ENCODE measurements at places on chromosomes 11 and 22.

GRCh38 chr11:70423523-70424505 is 25.5 kb downstream of the CTTN start:
- peak; percentile 43 for DNase-seq

DNA sequence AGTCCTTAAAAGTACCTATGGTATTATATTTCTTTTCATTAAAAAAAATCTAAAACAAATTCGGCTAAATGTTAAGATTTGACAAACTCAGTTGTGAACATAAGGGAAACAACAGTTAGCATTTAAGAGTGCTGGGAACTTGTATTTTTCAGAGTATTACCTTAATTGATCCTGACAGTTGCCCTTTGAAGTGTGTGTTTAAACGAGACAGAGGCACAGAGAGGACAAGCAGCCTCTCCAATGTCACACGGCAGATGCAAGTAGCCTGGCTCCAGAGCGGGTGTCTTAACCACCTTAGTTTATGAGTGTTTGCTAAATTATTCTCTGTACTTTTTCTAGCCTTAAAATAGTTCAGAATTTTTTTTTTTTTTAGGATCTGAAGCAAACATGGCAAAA is 80.9 kb downstream of the TIMP3 start:
- no peak for DNase-seq

DNA sequence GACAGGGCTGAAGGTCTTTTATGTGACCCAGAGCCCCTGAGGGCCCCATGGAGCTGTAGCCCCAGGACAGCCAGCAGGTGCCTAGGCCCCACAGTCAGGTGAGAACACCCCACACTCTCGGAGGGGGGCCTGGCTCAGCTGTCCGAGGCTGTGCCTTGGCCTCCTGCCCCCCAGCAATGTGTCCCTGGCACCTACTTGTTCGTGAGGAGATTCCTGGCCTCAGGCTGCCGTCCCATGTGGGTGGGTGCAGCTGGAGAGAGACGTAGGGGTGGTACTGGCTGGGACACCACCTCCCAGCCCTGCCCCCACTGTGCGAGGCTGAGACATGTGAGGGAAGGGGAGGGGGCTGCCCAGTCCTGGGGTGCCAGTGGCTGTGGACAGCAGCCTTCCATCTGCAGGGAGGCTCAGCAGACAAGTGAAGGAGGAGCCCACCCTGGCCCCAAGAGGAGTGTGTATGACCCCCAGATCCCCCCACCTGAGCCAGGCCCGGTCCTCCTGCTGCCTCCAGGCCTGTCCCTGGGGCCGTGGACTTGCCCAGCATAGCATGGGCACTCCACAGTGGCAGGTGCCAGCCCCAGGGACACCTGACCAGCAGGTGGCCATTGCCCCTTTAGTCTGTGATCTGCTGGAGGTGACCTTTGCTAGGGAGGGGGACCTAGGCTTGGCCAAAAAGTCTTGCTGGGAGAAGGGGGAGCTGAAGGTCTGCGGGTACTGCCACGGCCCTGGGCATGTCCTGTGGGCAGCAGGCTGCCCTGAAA is 17.0 kb downstream of the IL17REL start:
- DNase-seq = no peak

DNA sequence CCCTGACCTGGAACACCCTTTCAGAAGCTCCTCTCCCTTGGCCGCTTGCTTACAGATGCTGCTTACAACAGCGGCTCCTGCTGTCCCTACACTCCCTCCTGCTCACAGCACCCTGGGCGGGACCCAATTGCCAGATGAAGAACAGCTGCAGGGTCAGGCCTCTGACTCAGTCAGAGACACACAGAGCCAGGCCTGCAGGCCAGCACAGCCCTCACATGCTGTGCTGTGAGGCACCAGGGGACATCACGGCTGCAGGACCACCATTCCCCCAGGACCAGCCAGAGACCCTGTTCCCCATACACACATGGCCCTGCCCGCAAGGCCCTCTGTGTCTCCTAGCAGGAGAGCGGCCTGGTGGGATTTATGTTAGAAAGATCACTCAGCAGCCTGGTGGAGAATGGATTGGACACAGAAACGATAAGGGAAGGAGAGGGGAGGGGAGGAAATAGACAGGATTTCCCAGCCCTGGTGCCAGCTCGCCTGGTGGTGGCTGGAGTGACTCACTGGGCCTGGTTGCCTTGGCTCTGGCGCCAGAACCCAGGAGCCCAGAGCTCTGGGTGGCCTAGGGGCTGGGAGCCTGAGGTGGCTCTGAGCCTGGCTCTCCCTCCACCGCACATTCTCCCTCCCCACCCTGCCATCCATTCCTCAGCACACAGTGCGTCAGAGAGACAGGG is 6.7 kb downstream of the CAPN5 start:
- DNase-seq = no peak

- DNase-seq = no peak
Observed at GRCh38 chr11:61922539-61922938, 5.2 kb upstream of the RAB3IL1 start.

- no peak for DNase-seq
Observed at GRCh38 chr11:57094181-57094935, 87.4 kb upstream of the LRRC55 start.

DNA sequence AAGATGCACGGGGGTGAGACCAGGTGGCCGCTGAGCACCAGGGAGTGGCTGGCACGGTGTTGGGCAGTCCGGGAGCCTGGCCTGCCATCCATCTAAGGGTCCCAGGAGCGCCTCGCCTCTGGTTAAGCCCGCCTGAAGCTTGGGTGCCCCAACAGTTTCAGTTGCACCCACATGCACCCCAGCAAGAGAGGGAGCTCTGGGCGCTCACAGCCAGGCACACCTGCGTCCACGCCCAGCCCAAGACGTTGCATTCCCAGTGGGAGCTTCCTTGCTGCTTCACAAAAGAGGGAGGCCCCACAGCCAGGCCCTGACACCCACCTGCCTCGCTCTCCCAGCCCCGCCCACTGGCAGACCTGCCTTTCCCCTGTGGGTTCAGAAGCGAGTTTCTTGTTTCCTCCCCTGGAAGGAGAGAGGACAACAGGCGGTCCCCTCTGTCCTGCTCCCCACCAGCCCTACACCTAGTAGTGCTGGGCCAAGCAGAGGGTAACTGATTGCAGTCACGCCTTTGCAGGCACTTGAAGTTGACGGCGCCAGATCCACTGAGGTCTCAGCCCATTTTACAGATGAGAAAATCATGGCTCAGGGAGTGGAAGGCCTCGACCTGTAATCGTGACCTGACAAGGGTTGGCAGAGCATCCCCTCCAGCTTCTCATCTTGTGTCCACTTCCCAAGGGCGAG is 35.4 kb downstream of the OSBPL5 start:
- DNase-seq = no peak

GRCh38 chr11:72328366-72329224 is 84.6 kb upstream of the PHOX2A start:
- DNase-seq = no peak

DNA sequence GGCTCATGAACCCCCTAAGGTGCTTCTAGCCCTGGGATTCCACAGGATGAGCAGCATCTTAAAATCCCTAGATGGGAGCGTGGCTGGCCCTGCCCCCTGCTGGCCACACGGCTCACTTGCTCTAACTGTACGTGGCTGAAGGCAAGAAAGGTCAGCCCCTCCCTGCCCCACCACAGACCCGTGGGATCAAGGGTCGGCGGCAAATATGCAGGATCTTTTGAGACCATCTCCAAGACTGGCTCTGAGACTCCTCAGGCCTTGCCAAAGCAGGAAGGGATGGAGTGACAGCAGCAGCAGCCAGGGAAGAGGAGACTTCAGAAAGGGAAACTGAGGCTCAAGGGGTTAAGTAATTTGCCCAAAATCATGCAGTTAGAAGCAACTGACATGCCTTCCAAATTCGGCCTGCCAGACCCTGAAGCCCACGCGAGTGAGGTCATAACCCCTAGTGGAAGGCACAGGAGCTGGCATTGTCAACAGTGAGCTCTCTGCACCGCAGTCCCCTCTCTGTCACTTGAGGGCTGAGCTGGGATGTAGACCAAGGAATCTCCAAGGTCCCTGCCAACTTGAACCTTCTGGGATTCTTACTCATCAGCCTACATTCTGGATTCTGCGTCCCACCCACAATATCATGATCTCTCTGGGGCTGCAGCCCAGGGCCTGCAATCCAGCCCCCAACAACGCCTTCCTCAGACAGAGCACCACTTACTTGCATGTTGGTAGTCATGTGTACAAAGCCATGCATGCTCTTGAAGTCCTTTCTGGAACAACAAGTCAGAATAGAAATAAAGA is 31.4 kb downstream of the CREB3L1 start:
- DNase-seq = peak; percentile 38

DNA sequence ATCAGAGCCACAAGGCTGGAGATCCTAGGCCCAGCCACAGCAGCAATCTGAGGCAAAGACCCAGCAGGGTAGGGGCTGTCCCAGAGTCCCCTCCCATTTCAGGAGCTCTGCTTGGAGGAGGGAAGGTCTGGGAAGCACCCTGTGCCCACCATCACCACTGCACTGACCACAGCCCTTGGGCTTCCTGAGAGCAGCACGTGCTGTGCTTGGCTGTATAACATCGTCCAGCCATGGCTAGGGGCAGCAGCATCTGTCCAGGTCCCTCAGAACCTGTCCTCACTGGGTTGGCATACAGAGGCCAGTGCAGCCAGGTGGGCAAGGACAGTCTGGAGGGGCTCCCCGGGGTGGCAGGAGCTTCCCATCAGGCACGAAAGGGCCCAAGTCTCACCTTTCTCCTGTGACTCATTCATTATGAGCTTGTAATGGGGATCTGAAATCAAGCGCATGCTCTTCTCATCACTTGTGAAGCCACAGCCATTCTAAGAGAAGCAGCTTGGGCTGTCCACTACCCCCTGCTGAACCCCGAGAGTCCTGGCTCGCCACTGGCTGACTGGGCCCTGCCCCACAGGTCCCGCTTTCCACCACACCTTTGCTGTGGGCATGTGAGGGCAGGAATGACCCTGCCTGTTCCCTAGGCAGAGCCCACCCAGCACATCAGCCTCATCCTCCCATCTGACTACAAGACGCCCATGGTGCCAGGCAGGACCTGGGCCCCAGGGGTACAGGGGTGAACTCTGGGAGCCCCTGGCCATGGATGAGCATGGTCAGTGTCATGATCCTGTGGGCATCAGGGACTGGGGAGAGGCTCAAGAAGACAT is 83.3 kb downstream of the MED15 start:
- no peak for DNase-seq
